ENCODE measurements at places on chromosomes 3 and 15.

DNA sequence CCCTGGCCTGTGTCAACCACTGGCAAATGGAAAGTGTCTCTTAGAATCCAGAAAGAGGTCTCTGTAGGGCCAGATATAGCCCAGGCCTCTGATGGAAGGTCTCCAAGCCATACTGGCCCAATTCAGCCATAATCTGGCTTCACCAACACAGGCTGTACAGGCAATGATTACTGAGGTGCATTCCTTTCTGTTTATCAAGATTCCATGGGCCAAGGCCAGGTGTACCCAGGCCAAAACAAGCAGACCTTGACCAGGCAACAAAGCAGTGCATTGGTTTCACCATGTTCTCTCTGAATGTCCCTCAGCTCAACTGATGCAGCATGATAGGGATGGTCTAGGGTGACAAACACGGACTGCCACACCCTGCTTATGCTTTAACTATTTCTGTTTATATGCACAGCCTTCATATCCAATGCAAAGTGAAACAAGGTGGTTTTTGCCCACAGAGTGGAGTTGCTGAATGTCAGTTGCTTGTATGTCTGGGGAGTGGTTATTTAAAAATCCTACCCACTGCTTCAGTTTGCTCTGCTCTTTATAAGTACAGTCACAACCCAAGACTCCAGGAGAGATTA lies 25.2 kb downstream of the CCNL1 start:
- DNase-seq: no peak

DNA sequence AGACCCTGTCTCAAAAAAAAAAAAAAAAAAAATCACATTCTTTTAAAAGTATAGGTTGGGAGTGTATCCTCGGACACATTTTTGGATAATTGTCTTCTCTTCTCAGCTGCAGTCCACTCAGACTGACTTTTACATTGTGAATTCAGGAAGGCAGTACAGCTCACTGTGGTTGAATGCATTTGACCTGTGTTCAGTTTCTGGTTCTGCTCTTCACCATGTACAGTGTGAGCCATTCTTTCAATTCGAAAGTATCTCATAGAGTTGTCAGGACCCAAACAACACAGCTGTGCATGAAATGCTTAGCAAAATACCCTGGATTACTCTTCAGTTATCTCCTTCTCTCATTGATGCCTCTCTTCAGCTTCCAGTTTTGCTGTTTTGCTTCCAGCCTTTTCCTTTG lies 5.0 kb downstream of the CMTM8 start:
- no peak for DNase-seq

- peak; percentile 10 for DNase-seq
Measured at GRCh38 chr3:27228805-27229204, 140.4 kb downstream of the NEK10 start.

DNA sequence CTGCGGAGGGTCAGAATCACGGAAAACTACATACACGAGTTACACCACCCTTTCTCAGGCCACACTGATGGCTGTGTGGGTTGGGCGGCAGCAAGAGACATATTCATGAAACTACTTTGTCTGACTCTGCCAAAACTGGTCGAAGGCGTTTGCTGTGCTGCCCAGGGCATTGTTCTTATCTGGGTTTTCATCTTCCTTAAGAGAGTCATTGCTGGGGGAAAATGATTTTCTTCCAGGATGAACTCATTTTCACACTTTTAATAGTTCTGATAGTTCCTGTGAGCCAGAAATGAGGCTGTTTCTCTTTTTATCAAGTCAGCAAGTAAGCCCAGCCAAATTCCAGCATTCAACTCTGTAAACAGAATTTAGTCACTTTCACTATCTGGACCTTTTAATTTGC lies 47.6 kb downstream of the TRIM71 start:
- no peak for DNase-seq

DNA sequence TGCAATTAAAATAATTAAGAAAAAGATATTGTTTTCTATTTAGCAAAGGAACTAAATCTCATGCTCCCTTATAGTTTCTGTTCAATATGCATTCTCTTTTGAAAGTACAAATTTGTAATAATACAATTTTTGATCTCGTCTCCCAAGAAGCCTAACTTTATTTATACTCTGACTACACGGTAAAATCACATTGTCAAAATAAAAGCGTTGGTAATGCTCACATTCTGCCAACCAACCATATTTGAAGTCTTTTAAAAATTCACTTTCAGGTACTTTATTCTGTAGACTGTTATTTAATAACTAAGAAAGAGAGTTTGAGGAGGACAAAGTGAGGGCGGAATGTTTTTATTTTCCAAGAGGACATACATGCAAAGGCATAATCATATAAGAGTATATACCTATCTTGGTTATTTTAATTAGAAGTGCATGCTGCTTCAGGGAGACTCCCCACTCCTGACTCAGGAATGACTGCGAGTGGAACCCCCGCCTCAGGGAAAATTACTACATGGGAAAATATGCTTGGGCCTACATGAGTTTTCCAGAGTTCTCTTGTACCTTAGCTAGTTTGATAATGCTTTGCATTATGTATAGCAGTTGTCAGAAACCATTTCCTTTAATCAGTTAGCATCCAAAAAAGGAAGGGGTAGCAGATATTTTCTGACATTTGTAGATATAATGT lies 19.3 kb downstream of the MBNL1 start:
- no peak for DNase-seq

DNA sequence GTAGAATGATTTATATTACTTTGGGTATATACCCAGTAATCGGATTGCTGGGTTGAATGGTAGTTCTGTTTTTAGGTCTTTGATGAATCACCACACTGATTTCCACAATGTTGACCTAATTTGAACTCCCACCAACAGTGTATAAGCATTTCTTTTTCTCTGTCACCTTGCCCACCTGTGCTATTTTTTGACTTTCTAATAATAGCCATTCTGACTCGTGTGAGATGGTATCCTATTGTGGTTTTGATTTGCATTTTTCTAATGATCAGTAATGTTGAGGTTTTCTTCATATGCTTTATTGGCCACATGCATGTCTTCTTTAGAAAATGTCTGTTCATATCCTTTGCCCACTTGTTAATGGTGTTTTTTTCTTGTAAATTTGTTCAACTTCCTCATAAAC lies 340.8 kb downstream of the PLOD2 start:
- DNase-seq: no peak

DNA sequence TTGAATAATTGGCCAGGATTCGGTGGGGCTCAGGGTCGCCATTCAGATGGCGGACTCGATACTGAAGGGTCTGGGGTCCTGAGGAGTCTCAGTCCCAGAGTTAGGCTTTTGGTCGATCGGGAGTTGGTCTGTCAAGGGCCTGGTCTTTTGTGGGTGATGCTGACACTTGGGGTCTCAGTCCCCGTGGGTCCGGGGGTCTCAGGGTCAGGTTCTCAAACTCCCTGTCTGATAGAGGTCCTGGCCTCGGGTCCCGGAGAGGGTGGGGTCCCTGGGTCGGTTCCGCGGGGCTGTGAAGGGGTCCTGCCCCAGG lies 467 bp downstream of the NCKIPSD start:
- no peak for DNase-seq

GRCh38 chr3:150757768-150758167 lies 5.2 kb downstream of the SIAH2 start:
- DNase-seq: no peak

- no peak for DNase-seq
Measured at GRCh38 chr15:67147396-67147949, 82.1 kb downstream of the SMAD3 start.

DNA sequence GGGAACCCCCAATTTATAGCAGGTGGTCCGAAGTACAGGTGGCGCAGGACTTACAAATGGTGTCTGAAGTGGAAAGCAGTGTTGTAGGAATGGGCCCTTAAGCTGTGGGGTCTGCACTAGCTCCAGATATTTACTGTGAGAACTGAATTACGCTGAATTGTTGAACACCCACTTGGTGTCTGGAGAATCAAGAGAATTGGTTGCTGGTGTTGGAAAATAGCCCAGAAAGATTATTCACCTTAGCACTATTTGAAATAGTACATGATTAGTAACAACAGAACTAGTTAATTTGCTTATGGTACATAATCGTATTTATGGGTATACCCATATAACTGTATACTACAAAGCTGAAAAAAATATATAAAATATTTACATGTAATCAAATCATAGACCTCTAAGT lies 64.8 kb downstream of the ADAM10 start:
- no peak for DNase-seq

GRCh38 chr3:153385343-153385742 lies 223.3 kb downstream of the RAP2B start:
- DNase-seq: no peak

GRCh38 chr3:141763088-141763750 lies at the start of gene GRK7:
GRK7 (plus strand) TSS chr3:141763408; CDS start chr3:141778285, 14,877 bp downstream.
- no peak for DNase-seq

DNA sequence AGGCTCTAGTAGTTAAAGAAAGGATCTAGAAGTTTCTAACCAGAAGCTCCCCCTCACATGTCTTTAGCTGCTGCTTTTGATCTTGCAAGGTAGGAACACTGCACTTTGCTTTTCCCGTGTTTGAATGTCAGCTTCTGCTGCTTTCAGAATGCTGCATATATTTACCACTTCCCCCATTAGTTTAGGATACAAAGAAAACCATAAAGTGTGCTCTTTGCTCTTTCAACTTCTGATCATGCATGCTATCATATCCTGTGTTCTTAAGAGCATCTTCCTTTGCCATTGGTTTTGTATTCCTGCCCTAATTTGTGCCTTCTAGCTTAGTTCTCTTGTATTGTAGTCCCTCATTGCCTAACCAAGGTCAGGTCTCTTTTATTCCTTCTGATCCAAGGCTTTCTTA lies 43.3 kb downstream of the ZNF609 start:
- DNase-seq: no peak

- DNase-seq: no peak
Measured at GRCh38 chr3:41346698-41347270, 147.5 kb downstream of the CTNNB1 start.

- no peak for DNase-seq
Measured at GRCh38 chr3:24101676-24102168, 156.6 kb downstream of the NR1D2 start.

All from SW 1271 (cell line).